ENCODE measurements at places on chromosomes 3 and 15.

- no peak for DNase-seq
Measured at GRCh38 chr3:172397716-172398405, 50.4 kb downstream of the GHSR start.

DNA sequence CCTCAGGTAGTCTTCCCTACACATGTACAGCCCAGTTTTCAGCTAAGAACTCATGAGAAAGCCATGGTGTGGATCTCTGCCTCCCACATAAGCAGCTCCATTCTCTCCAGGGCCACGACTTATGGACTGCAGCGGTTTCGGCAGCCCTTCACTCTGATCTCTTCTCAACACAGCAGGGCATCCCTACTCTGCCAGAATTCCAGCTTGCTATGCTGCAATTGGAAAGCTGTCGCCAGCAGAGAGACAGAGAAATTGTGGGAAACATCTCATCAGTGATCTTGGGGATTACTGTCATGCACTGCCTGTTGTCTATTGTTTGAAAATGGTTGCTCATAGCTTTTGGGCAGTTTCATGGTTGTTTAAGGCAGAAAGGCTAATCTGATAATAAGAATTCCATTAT is 11.9 kb upstream of the BLM start:
- DNase-seq, result no peak

DNA sequence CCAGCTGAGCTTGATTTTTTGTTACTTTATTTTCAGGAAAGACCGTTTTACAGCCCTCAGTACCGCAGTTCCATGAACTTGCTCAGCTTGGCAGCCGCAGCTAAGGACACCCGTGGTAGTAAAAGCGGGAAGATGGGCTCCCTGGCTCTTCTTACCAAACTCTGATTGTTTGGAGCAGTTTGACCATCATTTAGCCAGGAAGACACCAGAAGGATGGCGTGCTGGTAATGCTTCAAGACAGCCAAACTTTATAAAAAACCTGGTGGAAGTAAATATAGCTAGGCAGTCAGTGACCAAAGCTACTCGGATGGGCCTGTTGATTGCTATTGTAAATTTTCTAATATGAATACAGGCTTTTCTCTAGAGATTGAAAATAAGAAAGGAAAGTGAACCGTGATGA is 28.9 kb downstream of the POLR2M start:
- no peak for DNase-seq

GRCh38 chr15:51223771-51224229 is 114.6 kb downstream of the CYP19A1 start:
- no peak for DNase-seq

DNA sequence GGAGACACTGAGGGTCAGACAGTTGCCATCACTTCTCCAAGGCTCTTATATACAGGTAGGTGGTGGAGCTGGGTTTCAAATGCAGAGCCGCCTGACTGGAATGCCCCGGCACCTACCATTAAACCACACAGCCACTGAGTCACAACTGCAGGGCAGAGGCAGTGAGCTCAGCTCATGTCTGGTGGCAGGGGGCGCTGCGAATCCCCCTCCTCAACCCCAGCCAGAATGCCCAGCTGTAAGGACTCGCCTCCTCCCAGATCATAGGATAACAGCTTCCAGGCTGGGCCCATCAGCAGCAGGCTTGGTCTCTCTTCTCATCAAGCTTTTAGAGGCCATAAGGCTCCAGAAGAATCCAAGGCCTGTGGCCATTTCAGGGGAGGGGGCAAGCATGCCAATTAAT is 26.4 kb downstream of the ADCY5 start:
- no peak for DNase-seq

- no peak for DNase-seq
Measured at GRCh38 chr15:51982770-51983103, 11.2 kb upstream of the LEO1 start.

GRCh38 chr3:138456961-138457862 is 22.8 kb downstream of the ESYT3 start:
- no peak for DNase-seq

DNA sequence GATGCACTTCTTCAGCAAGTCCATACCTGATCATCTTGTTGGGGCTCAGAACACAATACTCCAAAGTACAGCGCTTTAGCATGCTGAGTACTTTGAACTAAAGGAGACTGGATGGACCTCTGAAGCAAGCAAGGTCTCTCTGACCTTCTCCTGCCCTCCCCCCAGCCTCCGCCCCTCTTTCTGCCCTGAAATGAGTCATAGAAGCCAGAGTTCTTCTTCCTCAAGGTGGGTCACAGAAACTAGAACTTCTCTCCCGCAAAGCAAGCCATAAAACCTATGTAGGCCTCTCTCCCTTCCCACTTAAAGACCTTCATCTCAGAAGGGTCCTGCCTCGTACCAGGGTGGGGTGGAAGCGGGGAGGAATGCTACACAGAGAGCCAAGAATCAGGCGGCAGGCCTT is 230.5 kb upstream of the PROK2 start:
- no peak for DNase-seq

- no peak for DNase-seq
Measured at GRCh38 chr3:184426691-184427141, 46.9 kb downstream of the CHRD start.

DNA sequence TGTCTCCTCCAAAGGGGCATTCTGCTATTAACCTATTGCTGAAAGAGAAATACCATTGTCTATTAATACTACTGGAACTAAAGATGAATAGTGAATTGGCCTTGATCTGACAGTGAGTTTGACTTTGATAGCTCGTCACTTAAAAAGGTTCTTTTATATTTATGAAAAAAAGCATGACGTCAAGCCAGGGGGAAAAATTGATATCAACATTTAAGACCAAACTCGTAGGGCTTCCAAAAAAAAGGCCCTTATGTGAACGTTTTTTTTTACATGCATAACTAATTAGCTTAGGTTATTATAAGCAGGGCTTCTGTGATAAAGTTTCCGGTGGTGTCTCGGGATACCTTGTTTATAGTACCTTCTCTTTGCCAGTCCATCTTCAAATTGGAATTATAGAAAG is 63.3 kb upstream of the SAMMSON start:
- no peak for DNase-seq

DNA sequence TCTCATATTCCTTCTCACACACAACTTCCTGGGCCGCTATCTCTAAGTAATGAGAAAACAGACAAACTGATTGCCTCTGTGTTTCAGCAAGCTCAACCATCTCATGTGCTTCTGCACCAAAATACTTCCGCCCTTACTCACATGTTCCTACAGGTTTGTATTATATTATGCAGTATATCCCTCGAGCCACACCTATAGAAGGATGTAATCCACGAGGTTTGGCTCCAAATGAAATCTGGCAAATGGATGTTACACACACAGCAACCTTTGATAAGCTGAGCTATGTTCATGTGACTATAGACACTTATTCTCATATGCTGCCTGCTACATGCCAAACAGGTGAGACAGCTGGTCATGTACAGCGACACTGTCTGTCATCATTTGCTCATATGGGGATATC is 22.6 kb downstream of the CCRL2 start:
- DNase-seq, result no peak

DNA sequence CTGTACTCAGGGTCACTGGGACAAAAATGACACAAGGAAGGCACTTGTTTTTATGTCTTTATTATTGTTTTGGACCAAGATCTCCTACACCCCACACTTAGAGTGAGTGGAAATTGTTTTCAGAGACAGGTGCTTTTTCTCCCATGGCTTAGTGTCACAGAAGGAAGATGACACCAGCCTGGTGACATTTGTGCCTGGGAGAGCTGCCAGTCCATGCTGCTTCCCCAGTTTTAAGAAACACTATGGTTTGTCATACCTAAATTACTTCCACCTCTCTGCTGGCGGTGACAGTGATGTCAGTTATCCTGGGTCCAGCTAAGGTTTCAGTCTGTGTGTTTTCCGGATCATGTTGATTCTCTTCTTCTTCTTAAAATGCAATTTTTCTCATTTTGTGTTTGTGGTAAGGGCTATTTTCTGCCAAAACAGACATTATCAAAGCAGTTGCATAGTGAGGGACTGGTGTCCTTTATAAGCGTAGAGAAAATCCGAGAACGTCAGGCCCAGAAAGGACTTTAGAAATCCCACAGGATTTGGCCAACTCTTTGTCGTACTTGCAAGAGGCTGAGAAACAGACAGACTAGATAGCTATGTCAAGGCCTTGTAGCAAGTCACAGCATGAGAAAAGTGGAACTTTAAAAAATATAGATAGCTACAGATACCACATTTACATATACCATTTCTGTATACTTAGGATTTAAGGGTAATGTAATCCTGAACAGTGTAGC is 149.5 kb downstream of the TP63 start:
- DNase-seq, result no peak

DNA sequence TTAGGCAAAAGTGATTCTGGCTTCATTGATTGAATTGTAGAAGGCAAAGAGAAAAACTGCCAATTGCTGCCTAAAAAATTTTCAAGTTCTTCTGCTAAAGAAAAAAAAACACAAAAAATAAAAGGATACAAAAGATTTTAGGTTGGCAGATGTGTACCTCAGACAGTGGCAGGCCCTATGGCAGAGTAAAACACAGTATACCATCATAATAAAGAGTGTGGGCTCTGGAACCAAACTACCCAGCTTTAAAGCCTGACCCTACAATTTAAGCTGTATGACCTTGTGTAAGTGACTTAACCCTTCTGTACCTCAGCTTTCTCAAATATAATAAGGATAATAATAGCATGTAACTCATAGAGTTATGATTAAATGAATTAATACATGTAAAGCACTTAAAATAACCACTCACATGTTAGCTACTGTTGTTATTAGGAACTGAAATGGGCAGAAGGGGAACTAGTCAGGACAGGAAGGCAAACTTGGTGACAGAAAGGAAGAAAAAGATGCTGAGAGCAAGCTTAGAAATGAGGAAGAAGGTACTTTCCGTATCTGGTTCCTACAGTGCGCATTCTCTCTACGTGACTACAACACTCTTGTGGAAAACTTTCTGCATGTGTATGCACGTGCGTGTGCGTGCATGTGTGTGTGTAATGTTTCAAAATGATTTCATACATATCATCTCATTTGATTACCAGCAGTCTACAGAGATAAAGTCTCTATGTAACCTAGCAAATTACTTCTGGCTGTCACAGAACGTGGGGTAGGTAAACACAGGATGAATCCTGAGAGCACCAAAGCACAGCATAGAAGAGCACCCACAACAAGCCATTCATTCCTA is 13.6 kb upstream of the GATM start:
- no peak for DNase-seq

GRCh38 chr3:30644615-30645014 is 38.2 kb downstream of the TGFBR2 start:
- no peak for DNase-seq

DNA sequence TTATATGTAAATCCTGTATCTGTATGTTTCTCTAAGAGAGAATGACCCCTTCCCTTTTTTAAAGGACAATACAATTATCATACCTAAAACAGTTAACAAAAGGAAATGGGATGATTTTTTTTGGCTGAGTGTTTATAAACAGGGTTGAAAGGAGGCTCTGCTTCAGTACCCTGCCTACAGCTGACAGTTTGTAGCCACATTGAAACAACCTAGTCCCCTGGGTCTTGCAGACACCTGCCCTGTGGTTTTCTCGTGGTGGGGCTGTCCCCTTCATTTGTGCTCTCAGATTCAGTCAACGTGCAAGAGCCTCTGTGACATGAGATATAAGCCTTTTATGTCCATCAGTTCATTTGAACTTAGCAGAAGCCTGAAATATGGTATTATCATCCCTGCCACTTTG is 2.3 kb upstream of the HMCES start:
- DNase-seq, result no peak

DNA sequence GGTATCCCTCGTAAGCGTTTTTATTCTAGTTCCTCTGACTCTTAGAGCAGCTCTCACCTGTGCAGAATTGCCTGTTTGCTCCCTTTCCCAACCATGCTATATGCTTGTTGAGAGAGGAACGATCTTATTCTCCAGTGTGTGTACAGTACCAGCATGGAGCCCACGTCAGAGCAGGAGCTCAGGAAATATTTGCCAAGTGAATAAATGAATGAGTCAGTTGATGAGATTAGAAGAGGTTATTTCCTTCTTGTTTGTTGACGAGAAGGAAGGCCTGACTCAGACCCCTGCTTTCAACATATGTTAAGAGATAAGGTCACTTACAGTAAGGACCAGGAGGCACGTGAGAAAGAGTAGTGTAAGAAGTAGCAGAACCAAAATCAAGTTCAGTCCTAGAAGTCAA is 106.3 kb upstream of the ABHD17C start:
- no peak for DNase-seq

DNA sequence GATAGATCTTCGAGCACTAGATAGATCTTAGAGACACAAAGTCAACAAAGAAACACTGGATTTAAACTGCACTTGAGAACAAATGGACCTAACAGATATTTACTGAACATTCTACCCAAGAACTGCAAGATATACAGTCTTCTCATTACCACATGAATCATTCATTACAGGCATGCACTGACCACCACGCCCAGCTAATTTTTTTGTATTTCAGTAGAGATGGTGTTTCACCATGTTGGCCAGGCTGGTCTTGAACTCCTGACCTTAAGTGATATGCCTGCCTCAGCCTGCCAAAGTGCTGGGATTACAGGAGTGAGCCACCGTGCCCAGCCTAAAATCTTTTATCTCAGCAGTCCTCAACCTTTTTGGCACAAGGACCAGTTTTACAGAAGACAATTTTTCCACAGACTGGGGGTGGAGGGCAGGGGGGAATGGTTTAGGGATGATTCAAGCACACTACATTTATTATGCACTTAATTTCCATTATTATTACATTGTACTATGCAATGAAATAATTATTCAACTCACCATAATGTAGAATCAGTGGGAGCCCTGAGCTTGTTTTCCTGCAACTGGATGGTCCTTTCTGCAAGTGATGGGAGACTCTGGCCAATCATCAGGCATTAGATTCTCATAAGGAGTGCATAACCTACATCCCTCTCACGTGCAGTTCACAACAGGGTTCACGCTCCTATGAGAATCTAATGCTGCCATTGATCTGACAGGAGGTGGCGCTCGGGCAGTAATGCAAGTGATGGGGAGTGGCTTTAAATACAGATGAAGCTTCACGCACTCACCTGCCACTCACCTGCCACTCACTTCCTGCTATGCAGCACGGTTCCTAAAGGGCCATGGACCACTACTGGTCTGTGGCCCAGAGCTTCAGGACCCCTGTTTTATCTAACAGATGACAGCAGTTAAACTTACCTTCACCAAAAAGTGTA is 21.7 kb downstream of the CSNK1G1 start:
- DNase-seq, result no peak

GRCh38 chr15:90240856-90241255 is 6.8 kb downstream of the GDPGP1 start:
- no peak for DNase-seq

DNA sequence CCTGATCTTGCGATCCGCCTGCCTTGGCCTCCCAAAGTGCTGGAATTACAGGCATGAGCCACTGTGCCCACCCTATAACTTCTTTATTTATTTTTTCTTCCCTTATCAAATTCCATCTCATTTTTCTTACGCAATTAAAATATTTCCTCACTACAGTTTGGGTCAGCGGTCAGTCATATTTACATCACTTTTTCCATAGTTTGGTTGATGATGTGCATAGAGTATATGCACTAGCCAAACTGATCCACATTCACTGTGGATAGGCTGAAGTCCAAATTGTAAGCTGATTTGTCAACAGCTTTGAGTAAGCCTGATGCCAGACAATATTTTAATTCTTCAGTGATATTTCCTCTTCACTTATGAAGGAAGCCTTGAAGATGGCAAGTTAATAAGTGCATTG is 256.3 kb downstream of the TIGIT start:
- DNase-seq, result no peak

- no peak for DNase-seq
Measured at GRCh38 chr3:173191611-173192010, 50.6 kb upstream of the SPATA16 start.

- peak; percentile 44 for DNase-seq
Measured at GRCh38 chr3:183178833-183179549, 16.5 kb upstream of the LAMP3 start.

GRCh38 chr3:129974833-129975704 is 549 bp downstream of the TRH start:
- DNase-seq, result no peak
